ENCODE measurements at places on chromosomes 7 and 10.

GRCh38 chr7:132979524-132979923, 102.4 kb downstream of the CHCHD3 start:
- no peak for DNase-seq

DNA sequence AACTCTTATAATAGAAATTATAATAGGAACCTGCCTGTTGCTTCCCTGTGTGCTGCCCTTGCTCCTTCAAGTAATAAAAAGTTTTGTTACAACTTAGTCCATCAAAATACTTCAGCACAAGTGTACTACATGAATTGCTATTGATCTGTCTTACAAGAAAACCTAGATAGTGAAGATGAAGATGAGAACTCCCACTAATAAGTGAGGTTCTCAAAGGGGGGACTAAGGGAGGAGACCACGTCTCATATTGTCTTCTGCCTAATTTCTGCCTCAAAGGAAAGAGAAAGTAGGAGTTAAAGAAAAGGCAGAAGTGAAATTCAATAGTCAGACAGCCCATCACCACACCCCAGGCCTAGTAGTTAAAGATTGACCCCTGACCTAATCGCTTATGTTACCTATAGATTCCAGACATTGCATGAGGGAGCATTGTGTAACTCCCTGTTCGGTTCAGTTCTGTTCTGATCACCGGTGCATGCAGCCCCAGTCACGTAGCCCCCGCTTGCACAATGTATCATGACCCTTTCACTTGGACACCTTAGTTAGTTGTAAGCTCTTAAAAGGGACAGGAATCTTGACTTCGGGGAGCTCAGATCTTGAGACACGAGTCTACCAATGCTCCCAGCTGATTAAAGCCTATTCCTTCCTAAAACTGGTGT, 18.2 kb upstream of the CHST3 start:
- DNase-seq: no peak

DNA sequence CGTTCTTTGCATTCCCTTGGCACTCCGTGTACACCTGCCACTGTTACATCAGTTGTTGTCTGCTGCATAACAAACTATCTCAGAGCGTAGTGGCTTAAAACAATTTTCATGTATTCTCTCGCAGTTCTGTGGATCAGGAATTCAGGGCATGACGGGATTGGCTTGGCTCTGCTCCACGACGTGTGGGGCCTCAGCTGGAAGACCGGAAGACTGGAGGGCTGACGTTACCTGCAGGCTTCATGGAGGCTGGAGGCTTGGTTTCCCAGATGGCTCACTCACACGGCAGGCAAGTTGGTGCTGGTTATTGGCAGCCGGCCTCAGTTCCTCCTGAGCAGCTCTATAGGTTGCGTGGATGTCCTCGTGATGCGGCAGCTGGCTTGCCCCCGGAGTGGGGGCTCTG, 25.5 kb downstream of the NYAP1 start:
- DNase-seq: no peak

DNA sequence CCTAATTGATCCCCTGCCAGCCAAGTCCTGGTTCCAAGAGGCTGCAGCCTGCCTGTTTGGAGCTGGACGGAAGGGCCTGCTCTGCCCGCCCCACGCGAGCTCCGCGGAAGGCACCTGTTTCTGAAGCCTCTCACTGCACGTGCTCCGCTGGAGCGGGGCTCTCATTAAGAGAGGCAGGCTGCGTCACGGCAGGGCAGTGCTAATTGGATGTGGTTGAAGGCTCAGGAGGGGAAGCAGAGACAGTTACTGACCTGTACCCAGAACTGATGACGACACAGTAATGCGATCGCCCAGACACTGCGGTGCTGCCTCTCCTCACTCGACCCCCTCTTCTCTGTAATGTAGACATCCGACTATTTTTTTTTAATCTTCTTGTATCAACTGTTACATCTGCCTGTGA, 411.1 kb upstream of the MGMT start:
- no peak for DNase-seq

DNA sequence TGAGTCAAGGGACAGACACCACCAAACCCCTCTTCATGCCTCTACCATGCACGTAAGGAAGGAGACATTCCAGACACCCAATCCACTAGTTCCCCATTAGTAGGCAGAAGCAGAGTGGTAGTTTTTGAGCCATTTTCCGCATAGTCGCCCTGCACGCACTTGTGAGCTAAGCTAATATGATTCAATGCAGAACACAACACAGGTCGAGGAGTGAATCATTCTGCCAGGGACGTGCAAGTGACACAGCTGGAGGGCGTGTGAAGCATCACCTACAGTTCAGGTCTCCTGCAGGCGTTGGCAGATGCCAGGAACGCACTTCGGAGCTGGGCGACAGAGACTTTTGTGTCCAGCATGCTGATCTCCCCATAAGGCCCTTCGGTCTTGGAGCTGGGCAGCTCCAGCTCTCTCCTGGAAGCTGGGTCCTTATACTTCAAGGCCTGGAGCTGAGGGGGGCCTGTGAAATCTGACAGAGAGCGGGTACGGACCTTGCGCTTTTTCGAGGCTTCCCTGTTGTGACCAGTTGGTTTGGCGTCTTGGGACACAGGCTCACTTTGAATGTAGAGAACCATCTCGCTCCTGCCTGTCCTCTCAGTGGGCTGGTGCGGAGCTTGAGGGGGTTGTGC, 102.4 kb downstream of the SVIL start:
- no peak for DNase-seq

DNA sequence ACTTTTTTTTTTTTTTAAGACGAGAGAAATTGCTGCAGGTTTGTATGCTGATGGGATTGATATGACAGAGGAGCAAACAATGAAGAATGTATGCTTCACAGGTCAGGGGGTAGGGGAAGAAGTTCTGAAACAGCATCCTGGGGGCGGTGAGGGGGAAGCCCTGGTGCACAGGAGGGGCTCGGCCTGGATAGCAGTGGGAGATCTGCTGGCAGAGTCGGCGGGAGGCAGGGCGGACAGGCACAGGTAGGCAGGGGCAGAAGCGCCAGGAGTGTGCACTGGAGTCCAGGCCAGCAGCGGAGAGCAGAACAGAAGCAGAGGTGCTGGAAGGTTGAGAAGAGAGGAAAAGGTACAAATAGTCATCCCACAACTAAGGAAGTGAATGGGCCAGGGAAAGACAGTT, 175.4 kb downstream of the SNX10 start:
- DNase-seq: no peak

- no peak for DNase-seq
Measured at GRCh38 chr7:142327628-142328405, 70.0 kb upstream of the PRSS58 start.

DNA sequence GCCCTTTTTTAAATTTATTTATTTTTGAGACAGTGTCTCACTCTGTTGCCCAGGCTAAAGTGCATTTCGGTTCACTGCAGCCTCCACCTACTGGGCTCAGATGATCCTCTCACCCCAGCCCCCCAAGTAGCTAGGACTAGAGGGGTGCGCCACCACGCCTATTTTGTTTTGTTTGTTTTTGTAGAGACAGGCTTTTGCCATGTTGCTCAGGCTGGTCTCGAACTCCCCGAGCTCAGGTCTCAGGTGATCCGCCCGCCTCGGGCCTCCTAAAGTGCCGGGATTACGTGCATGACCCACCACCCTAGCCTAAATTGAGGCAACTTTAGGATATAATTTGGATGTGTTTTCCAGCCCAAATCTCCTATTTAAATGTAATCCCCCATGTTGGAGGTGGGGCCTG, 805 bp downstream of the ZNF736 start:
- no peak for DNase-seq

DNA sequence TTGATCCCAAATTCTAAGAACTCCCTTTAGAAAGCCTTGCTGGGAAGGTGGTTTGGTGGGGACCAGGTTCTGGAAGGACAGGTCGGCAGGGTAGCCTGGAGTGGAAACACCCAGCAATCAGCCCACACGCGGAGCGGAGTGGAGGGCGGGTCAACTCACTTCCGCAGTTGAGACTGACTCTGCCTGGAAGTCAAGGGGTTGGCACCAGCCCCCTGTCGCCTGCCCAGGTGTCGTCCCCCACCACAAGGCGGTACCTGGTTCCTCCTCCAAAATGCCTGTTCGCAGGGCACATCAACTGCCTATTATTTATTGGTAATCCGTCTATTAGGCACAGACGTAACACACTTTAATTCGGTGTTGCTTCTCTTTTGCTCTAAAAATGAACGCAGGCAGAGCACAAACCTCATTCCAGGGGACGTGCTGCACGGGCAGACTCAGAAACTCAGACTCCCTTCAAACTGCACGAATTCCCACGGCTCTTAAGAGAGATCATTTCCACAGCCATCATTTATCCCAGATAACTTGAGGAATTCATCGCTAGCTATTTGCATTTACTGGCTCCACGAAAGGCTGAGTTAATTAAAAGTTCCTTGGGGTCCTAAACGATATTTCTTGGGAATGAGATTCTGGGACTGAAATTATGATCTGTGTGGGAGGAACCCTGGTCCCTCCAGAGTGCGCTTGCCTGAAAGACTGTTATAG, 248.2 kb upstream of the PPP2R2D start:
- DNase-seq: no peak

DNA sequence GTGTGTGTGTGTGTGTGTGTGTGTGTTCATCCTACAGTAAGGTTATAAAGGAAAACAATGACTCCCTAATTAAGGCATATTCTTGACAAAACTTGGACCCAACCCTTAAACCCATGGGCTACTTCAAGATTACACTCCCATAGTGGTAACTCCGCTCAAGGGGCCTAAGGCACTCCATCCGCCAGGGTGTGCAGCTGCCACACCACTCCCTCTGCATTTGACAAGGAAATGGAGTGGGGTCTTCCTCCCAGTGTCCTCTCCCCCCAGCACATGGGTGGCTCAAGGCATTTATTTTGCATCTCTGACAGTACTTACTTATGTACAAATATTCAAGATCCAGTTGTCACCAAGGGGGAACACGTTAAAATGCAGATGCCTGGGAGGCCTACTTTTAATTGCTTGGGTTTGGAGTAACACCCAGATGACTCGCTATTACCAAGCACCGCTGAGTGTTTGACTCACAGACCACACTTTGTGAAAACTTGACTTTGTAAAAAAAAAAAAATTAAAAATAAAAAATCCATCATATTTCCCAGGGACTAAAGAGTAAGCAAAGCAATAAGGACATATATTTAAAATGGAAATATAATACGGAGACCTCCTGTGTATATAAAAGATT, 53.0 kb upstream of the AGR3 start:
- DNase-seq: no peak

GRCh38 chr7:46660402-46660980, 739.4 kb upstream of the IGFBP3 start:
- no peak for DNase-seq

- no peak for DNase-seq
Measured at GRCh38 chr7:141837683-141838082, 3.6 kb downstream of the PRSS37 start.

GRCh38 chr7:90680484-90680883, 84.4 kb downstream of the CDK14 start:
- no peak for DNase-seq

- no peak for DNase-seq
Measured at GRCh38 chr10:47165711-47166404, 134.1 kb upstream of the GDF10 start.
